Activated CD4-positive, alpha-beta T cell treated with anti-CD3 and anti-CD28 coated beads, Interleukin-2, amount 50 U/mL, for 1 hour (primary cell): ENCODE measurements at places on chromosomes 12 and 14.

- no peak for DNase-seq
Observed at GRCh38 chr12:50934981-50935807, 17.1 kb upstream of the HIGD1C start.

- DNase-seq: no peak
Observed at GRCh38 chr12:45049912-45050750, 768 bp downstream of the DBX2 start.

GRCh38 chr12:105449431-105449830 lies 118.9 kb downstream of the C12orf75 start:
- no peak for DNase-seq

DNA sequence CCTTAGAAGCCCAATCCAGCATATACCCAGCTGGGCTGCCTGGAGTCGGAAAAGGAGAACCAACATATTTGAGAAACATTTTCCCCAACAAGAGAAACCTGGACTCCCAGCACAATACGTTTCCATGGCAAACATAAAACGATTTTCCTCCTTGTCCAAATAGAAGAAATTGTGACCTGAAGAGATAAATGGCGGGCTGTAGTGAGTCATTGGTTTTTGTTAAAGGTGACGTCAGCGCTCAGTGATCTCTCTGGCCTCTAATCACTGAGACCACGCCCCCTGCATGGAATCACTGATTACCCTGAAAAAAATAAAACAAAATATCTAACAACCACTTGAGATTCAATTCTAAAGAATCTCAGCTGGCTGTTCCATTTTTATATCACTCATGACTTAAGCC lies 6.0 kb downstream of the CCDC60 start:
- DNase-seq: no peak

DNA sequence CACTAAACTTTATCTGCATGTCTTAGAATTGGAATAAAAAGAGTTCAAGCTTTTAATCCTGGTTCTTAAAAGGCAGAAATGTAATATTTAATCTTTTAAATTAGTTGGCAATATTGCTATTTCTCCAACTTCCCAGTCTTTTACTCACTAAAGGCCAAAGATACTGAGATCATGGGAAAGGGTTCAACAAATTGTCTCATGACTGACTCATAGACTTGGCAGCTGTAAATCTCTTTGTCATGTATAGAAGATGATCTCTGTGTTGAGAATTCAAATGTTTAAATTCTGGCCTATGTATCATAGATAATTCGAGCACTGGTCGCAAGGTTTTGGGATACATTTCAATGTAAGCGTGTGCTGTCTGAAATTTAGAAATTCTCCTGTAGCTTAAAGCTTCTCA lies 40.1 kb upstream of the STRAP start:
- DNase-seq: no peak

GRCh38 chr14:22471545-22472121 lies 117.4 kb downstream of the DAD1 start:
- no peak for DNase-seq
